ENCODE measurements at places on chromosomes 3 and 15. TPM values are rescaled to one million over a fixed set of nuclear protein-coding genes. Genes with fewer than 3 reads are reported as not detected.

Gene KBTBD13
- not detected for total RNA-seq

Gene C3orf49
- not detected for total RNA-seq

Gene IMPG2
- total RNA-seq = 0.20 TPM

Gene ARPP21
- total RNA-seq = not detected

Gene BSN
- 1.5 TPM for total RNA-seq

Gene LRRC31
- not detected for total RNA-seq

Gene A4GNT
- not detected for total RNA-seq

Gene FBXL22
- total RNA-seq = 0.49 TPM

Gene NECTIN3
- 93.6 TPM for total RNA-seq

Gene PPP2R3A
- total RNA-seq = 6.1 TPM

Gene GOLGA8M
- 0.44 TPM for total RNA-seq

Gene TM4SF4
- total RNA-seq = 0.91 TPM

Gene KNG1
- total RNA-seq = 0.25 TPM

Gene GOLGA6L2
- not detected for total RNA-seq

Gene XCR1
- total RNA-seq = not detected

Gene LRRC2
- not detected for total RNA-seq

Gene ZIC4
- total RNA-seq = not detected

Gene PLA2G4E
- total RNA-seq = not detected

Gene CSTA
- total RNA-seq = 11.0 TPM

Gene CTSH
- total RNA-seq = 37.5 TPM

Gene INKA1
- 1.6 TPM for total RNA-seq

Gene CLEC3B
- 0.57 TPM for total RNA-seq

Gene HERC2
- total RNA-seq = 55.5 TPM

Gene MUC20
- total RNA-seq = 2.4 TPM

Gene CLDN18
- 0.17 TPM for total RNA-seq

Gene EAF2
- total RNA-seq = 4.4 TPM

Gene XXYLT1
- 10.9 TPM for total RNA-seq

Gene SPINK8
- total RNA-seq = not detected

Gene TMEM40
- 12.3 TPM for total RNA-seq

Gene KLHL40
- not detected for total RNA-seq

Gene LDHAL6B
- total RNA-seq = not detected

Gene LHFPL4
- not detected for total RNA-seq

Gene ZMAT3
- 12.1 TPM for total RNA-seq

Gene C2CD4A
- total RNA-seq = not detected

Gene PLIN1
- 0.32 TPM for total RNA-seq

Gene GCSAM
- total RNA-seq = not detected

Gene ITPKA
- total RNA-seq = 10.8 TPM
